ENCODE measurements at places on chromosomes 3 and 15.
A peak's percentile ranks its signal among the peaks of the same experiment; 100 is the strongest.

GRCh38 chr3:9071936-9072666 is 108.8 kb upstream of the RAD18 start:
- no peak for DNase-seq

- no peak for DNase-seq
Measured at GRCh38 chr3:177977381-177978158, 558.7 kb upstream of the KCNMB2 start.

DNA sequence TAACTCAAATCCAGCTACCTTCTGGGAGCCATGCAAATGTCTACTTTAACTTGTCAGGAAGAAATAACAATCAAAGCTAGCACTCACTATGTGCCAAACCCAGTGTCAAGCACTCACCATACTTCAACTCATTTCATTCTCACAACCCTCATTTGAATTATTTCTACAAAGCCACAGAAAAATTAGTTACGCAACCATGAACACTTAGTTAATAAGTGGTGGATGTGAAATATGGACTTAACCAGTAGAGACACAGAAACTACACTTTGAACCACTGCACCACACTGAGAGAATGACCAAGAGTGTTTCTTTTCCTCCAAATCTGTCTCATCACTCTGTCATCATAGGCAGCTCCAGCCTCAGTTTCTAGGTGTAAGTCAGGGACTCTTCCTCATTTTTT is 91.0 kb upstream of the MBNL1 start:
- DNase-seq, result no peak

DNA sequence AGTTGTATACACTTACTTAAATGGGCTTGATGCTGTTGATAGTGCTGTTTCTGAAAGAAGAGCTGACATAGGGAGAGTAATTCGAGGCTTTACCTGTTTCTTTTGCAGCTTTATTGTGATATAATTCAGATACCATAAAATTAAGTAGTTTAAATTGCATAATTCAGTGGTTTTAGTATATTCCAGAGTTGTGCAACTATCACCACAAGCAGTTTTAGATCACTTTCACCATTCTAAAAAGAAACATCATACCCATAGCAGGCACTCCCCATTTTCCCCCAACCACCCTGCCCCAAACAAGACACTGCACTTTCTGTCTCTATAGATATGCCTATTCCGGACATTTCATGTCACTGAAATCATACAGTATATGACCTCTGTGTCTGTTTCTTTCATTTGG is 98.5 kb downstream of the MTHFS start:
- DNase-seq, result no peak

- no peak for DNase-seq
Measured at GRCh38 chr15:33675246-33675645, 293.1 kb upstream of the CHRM5 start.

GRCh38 chr3:137514853-137515252 is 249.3 kb upstream of the SOX14 start:
- DNase-seq, result no peak

GRCh38 chr3:197181741-197182140 is 116.7 kb downstream of the DLG1 start:
- no peak for DNase-seq

- DNase-seq, result no peak
Measured at GRCh38 chr15:78991476-78991875, 46.6 kb upstream of the CTSH start.

- DNase-seq, result no peak
Measured at GRCh38 chr3:89250742-89251141, 143.3 kb downstream of the EPHA3 start.

- DNase-seq, result no peak
Measured at GRCh38 chr3:151766454-151766853, 32.7 kb downstream of the AADACL2 start.

GRCh38 chr3:149197669-149198068 is 24.0 kb downstream of the CP start:
- no peak for DNase-seq

DNA sequence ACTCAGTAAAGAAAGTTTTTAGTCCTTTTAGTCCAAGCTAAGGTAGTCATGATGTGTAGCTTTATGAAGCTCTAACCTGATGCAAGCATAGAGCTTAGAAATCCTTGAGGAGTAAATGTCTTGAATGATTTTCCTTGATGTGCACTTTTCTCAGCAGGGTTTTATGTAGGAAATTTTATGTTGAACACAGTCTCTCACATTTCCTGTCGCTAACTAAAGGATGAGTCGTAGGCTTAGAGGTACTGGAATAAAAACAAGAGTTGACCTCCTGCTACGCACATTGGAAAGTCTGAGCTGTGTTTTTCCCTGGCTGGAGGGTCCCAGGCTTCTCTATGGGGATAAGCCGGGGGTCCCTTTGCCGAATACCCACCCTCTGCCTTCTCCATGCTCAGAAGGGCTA is 34.7 kb upstream of the ZPLD1 start:
- DNase-seq, result no peak

GRCh38 chr3:172561897-172562640 is 38.8 kb upstream of the TNFSF10 start:
- DNase-seq, result no peak

DNA sequence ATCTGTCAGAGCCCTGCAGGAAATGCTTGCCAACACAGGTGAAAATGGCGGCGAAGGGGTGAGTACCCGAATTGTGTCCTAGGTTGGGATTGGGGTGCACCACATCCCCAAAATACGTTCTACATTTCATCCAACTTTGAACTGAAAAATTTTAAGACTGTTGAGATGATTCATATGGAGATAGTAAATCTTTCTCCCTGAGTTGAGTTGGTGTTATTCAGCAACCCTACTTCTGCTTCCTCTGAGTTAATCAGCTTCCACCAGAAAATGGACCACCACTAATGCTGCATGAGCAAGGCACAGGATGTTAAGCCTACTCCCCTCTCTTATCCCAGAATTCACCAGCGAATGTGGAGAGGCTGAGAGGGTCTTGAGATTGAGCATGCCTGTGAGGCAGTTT is 192.9 kb downstream of the RYR3 start:
- no peak for DNase-seq

DNA sequence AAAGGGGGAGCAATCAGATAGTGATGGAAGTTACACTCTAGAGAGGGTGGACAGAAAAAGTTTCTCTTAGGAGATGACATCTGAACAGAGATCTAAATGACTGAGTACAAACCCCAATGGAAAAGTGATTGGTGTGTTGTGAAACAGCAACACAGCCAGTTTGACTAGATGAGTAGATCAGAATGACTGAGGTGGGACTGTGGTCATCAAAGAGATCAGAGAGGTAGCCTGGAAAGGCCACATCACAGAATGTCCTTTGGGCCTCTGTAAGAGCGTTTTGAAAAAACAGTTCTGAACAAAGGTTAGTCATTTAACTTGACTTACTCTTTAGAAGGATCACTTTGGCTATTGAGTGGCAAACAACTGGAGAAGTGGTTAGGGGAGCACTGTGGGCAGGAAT is 10.6 kb downstream of the LRRC58 start:
- no peak for DNase-seq

DNA sequence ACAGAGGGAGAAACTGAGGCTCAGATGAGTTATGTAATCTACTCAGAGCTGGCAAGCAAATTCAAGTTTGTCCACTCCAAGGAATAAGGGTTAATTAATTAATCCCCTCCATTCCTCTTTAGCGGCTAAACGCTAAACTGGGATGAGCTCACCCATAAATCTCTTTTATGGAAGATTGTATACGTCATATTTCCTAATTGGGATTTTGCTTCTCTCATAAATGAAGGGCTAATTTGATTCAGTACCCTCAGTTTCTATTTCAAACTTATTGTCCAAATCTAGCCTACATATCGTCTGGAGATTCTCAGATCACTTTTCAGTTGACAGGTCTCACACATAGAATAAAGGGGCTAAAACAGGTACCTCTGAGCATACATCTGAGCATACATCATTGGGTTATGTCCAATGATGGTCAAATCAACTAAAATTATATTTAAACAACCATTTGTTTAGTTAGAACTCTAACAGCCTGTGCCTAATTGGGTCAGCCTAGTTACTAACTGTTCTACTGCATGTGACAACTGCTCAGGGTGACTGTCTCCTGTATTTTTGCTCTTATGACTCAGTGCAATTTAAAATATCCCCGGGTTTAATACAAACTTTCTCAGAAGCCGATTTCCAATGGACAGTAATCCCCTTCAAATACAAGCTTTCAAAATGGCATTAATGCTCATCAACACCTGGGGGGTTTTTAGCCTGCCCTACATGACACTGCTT is 57.6 kb upstream of the PLXND1 start:
- no peak for DNase-seq

DNA sequence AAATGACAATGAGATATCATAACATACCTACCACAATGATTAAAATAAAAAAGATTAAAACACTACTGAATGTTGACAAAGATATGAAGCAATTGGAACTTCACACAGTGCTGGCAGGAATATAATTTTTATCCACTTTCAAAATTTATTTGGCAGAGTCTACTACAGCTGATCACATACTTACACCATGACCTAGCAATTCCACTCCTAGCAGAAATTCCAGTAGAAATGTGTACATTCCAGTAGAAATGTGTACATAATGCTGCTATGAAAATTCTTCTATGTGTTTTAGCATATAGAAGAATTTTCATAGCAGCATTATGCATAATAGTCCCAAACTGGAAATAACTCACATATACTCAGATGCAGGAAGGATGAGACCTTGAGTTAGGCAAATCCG is 43.5 kb downstream of the IFT57 start:
- no peak for DNase-seq

GRCh38 chr3:173750095-173750494 is 352.6 kb downstream of the NLGN1 start:
- no peak for DNase-seq

DNA sequence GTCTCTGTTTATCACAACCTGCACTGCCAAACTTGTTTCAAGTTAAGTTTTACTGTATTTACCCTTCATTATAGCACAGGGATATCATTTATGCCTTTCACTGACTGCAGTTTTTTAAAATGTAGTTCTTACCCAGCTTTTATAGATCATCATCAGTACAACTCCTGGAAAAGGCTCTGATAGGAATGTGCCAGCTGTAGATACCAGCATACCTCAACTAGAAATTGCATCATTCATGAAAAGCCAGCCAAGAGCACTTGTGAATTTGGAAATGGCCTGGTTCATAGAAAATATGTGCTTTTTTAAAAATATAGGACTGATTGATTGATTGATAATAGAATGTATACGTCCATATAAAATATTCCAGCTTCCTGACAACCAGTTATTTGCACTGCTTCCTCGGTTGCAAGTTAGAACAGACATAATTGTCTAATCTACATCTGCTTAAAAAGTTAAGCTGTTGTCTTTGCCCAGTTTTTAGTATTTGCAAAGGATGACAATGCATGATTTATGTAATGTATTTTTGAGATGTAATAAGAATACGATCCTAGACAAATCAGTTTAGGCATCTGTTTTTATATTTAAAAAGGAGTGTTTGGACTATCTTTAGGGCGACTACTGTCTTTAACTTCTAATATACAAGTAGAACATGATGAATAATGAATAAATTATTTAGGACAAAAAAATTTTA is 58.5 kb downstream of the DCUN1D1 start:
- DNase-seq, result no peak

DNA sequence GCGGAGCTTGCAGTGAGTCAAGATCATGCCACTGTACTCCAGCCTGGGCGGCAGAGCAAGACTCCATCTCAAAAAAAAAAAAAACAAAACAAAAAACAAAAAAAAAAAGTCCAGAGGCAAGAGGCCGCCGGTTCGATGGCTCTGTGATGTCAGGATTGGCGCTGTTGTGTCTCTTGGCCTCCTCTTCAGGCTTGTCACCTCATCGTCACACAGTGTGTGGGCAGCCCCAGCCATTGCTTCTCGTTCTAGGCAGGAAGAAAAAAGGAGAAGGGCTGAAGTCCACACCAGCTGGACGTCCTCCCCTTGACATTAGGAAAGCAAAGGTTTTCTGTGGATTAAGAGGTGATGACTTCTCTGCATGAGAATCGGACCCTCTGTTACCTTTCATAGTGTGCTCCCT is 191.1 kb downstream of the NSMCE3 start:
- DNase-seq, result no peak

DNA sequence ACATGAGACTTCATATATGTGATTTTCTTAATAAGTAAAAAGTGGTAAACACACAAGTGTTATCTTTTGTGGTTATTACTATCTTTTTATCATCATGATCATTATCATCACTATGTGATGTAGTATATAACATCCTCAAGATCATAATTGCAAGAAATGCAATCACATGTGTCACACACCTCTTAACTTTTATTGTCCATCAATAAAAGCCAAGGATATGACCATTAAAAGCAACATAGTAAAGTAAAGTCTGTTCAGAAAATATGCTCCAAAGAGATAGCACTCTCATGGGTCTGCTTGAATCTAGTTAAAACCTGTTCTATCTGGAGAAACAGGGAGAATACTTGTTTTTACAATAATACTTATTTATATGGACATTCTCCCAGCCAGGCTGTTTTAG is 153.0 kb upstream of the MLF1 start:
- DNase-seq, result no peak

- DNase-seq, result no peak
Measured at GRCh38 chr3:36227980-36228379, 152.3 kb upstream of the STAC start.

DNA sequence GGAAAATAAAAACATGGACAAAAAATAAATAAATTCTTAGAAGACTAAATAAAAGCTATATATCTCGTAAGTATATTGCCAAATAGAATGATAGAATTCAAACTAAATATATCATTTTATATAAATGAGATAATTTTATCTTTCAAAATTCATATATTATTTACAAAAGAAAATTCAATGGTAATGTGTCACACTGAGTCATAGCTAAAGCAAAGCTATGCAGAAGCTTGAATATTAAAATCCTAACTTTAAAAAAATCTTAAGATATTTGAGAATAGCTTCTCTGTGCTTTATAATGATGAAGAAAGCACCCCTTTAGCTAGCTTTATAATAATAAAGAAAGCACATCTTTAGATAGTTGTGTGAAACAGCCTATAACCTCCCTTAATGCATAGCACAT is 1010.8 kb downstream of the OTOL1 start:
- DNase-seq, result no peak

GRCh38 chr15:95371664-95372063 is 958.8 kb upstream of the NR2F2 start:
- DNase-seq, result no peak

GRCh38 chr3:167996514-167996913 is 99.2 kb downstream of the GOLIM4 start:
- DNase-seq, result no peak

GRCh38 chr3:112829046-112829445 is 17.6 kb downstream of the CD200R1L start:
- no peak for DNase-seq

GRCh38 chr3:56724676-56725075 is 41.6 kb upstream of the TASOR start:
- no peak for DNase-seq

DNA sequence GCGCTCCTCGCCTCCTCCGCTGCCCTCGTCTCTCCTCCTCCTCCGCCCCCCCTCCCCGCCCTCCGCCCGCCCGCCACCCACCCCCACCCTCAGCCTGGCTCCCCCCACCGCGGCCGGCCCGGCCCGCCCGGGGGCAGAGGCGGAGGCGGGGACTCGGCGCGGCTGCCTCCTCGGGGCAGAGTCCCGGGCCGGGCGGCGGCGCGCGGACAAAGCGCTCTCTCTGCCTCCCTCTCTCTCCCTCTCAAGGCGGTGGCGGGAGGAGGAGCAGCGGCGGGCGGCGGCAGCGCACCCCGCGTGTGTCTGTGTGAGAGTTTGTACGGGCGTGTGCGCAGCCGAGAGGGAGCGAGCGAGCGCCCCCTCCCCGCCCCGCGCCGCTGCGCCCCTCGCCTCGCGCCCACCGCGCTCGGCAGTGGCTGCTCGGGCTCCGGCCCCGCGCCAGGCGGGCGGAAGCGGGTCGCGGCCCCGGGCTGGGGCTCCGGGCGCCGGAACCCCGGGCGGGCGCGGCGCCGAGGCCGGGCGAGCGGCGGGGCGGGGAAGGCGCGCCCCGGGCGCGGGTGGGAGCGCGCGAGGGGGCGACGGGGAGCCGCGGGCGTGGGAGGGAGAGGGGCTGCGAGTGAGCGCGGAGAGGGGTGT is at the start of gene IGF2BP2:
IGF2BP2 (minus strand) TSS at position 37 of the 633 bp plus-strand sequence. CDS start 82 bp downstream, outside the sequence.
- peak; percentile 42 for DNase-seq
